ENCODE measurements at places on chromosomes 2 and 18.

GRCh38 chr2:241315879-241316631 is at the start of gene SEPTIN2:
TSS of gene SEPTIN2 (plus strand) at chr2:241315925. CDS start at chr2:241324233, 8,308 bp downstream.
- DNase-seq: no peak

DNA sequence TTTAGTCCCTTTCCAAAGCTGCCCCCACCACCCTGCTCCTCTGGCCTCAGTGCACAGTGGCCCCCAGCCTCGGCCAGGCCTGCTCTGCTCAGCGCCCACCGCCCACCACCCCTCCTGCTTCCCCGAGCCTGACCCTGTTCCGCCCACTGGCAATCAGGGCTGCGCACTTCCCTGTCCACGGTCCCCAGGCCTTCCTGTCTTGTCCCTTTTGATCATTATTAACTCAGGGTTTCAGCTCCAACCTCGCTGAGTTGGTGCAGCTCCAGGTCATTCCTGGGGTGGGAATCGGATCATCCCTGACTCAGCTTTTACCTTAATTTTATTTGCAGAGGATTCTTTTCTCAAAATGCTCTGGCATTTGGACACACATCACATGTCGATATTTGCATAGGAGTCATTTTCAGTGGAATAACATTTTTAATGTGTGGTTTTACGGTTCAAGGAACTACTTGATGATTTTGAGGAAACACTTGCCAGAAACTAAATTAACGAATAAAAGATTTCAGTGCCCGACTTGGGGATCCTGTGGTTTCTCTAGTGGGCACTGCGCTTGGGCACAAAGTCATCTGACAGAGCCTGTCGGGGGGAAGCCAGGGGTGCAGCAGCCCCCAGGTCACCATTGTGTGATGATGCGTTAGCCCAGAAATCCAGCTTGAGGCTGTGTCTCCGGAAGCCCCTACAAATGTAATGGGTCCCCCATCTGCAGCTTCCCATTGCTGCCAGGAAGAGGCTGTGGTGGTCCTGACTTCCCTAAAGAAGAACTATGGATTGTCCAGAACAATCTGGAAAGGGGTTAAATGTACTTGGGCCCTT is 1.0 kb upstream of the ESPNL start:
- DNase-seq: no peak

- DNase-seq: no peak
Measured at GRCh38 chr2:206615417-206616089, 26.7 kb upstream of the FAM237A start.

DNA sequence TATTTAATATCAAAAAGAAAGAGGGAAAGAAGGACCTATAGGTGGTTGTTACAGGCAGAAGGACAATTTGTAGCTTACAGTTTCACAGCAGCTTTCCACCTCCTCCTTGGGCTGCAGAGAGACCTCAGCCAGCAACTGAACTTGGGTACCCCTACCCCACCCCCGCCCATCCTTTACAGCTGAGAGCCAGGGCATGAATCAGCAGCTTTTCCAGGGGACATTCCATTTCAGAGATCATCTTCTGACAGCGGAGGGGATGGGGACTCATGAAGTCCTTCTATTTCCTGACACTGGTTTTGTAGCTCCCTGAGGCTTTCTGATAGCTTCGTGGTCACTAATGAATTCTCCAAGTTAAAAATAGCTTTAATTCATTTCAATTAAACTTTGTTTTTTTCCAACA is 96.4 kb downstream of the ITGB1BP1 start:
- DNase-seq: no peak

DNA sequence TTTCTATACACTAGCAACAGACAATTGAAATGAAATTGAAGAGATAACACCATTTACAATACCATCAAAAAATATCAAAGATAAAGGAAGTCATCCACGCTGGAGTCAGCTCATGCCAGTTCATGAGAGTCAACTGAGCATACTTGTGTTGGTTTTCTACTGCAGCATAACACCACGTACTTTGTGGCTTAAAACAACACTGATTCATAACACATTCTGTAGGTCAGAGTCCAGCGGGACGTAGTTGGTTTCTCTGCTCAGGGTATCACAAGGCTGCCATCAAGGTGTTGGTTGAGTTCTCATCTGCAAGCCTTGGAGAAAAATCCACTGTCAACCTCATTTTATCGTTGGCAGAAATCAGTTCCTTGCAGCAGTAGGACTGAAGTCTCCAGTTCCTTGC is 84.2 kb downstream of the TEX51 start:
- DNase-seq: no peak

DNA sequence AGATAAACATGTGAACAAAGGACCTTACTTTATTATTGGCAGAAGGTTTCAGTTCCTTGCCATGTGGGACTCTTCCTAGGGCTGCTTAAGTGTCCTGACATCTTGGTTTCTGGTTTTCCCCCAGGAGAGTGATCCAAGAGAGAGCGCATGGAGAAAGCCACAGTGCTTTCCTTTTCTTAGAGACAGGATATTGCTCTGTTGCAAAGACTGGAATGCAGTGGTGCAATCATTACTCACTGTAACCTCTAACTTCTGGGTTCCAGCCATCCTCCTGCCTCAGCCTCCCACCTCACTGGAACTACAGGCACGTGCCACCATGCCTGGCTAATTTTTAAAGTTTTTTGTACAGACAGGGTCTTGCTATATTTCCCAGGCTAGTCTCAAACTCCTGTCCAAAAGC is 38.1 kb upstream of the TCF7L1 start:
- no peak for DNase-seq

Measured in T47D (cell line).